ENCODE measurements at places on chromosomes 4 and X.
A peak's percentile ranks its signal among the peaks of the same experiment; 100 is the strongest.

- no peak for DNase-seq
Observed at GRCh38 chr4:173526724-173527102, 3.3 kb downstream of the HAND2 start.

DNA sequence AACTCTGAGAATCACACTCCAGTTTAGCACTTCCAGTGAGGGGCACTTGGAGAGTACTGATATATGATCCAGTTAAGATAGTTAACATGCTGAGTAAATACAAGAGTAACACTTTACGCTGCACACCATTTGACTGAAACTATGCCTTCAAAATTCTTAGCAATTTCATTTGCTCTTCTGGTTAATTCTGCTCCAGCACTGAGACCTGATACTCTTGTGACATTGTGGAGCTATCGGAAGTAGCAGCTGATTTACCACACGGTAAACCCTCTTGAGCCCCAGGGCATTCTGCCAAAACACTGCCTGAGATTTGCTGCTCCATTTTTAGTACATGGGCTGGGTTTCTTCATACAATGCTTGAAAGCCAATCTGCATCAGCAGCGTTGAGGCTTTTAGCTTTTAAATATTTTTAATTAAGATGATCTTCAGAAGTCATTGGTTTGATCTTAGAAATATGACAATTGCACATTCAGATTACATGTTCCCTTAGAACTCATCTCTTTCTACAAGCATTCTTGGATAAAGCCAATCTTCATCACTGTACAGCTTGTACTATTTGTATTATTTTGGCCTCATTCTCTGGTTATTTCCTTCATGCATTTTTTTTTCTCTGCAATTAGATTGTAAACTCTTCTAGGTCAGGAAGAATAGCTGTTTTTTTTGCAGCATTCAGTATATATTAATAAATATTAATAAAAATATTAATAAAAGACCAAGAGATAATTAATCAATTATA lies 67.8 kb upstream of the ETNPPL start:
- DNase-seq, result peak; percentile 37

DNA sequence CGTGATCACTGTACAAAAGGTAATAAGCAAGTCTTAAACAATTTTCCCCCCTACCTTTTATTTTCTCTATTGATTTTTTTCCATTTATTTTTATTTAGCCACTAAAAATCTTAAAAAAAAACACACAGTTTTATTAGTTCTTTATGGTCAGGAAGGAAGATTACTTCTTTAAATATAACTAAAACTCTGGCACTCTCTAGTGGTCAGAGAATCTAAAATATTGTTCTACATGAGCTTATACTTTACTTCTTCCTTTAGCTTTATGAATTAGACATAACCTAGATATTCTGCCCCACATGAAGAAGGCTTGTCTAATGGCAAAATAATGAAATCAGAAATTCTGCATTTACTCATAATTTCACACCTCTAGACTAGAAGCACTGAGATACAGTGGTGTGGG lies 135.2 kb downstream of the PDE5A start:
- DNase-seq, result no peak

- DNase-seq, result no peak
Observed at GRCh38 chr4:163768014-163768413, 273.5 kb downstream of the TMA16 start.
